Activated naive CD8-positive, alpha-beta T cell treated with anti-CD3 and anti-CD28 coated beads, Interleukin-2, amount 50 U/mL, for 24 hours (primary cell): ENCODE measurements at places on chromosomes 13 and 19.

GRCh38 chr13:92074658-92075057 is 676.2 kb downstream of the GPC5 start:
- no peak overlapping the region for H3K4me3 ChIP-seq
- no peak for DNase-seq
- no peaks in the 10 kb centered on the region for H3K36me3 ChIP-seq
- no peaks in the 10 kb centered on the region for H3K27me3 ChIP-seq
- no peaks in the 10 kb centered on the region for H3K4me1 ChIP-seq

- H3K27ac ChIP-seq, result peak overlapping the region; percentile 86
- DNase-seq, result peak; percentile 64
- H3K4me1 ChIP-seq, result peaks cover 30% of the 10 kb centered on the region
- H3K27me3 ChIP-seq, result no peaks in the 10 kb centered on the region
These were observed 161.6 kb downstream of the KDM4B start for GRCh38 chr19:5130371-5131030.

DNA sequence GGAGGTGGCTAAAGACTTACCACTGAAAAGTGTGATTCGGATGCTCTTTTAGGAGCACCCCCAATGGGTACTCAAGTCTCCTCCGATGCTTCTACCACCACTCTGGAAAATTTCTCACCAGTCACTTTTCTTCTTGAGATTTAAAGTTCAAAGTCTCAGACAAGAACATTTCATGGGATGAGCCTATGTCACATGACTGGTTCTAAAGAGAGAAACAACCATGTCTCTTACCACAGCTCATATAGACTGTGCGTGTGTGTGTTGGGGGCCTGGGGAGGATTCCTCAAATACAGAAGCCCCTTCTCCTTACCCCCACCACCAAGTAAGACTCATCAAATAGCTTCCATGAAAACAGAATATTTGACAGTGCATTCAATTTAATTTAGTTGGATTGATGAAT is 181.7 kb upstream of the MIR17HG start:
- H3K36me3 ChIP-seq, result no peaks in the 10 kb centered on the region
- no peaks in the 10 kb centered on the region for H3K4me1 ChIP-seq
- H3K27ac ChIP-seq, result no peak overlapping the region
- peaks cover 2% of the 10 kb centered on the region for H3K27me3 ChIP-seq
- no peak for DNase-seq
- no peak overlapping the region for H3K4me3 ChIP-seq

- DNase-seq, result no peak
- H3K27ac ChIP-seq, result no peak overlapping the region
- H3K36me3 ChIP-seq, result no peaks in the 10 kb centered on the region
These were observed 32.6 kb downstream of the RAB20 start for GRCh38 chr13:110528911-110529310.

GRCh38 chr13:89746554-89746953 is 1600.9 kb upstream of the MIR17HG start:
- no peaks in the 10 kb centered on the region for H3K36me3 ChIP-seq
- H3K4me1 ChIP-seq, result no peaks in the 10 kb centered on the region
- H3K27ac ChIP-seq, result no peak overlapping the region

- H3K36me3 ChIP-seq, result no peaks in the 10 kb centered on the region
- no peak overlapping the region for H3K27ac ChIP-seq
- H3K27me3 ChIP-seq, result no peaks in the 10 kb centered on the region
- H3K4me3 ChIP-seq, result no peak overlapping the region
- DNase-seq, result no peak
These were observed 45.4 kb downstream of the ARHGAP35 start for GRCh38 chr19:46906221-46906620.

- no peaks in the 10 kb centered on the region for H3K4me1 ChIP-seq
- H3K27me3 ChIP-seq, result no peaks in the 10 kb centered on the region
- no peak for DNase-seq
- H3K36me3 ChIP-seq, result no peaks in the 10 kb centered on the region
- H3K4me3 ChIP-seq, result no peak overlapping the region
These were observed 2070.3 kb downstream of the PCDH9 start for GRCh38 chr13:65159803-65160202.

GRCh38 chr13:52374389-52374788 is 31.6 kb downstream of the THSD1 start:
- no peak overlapping the region for H3K27ac ChIP-seq
- H3K4me3 ChIP-seq, result no peak overlapping the region
- no peak for DNase-seq
- H3K27me3 ChIP-seq, result no peaks in the 10 kb centered on the region

DNA sequence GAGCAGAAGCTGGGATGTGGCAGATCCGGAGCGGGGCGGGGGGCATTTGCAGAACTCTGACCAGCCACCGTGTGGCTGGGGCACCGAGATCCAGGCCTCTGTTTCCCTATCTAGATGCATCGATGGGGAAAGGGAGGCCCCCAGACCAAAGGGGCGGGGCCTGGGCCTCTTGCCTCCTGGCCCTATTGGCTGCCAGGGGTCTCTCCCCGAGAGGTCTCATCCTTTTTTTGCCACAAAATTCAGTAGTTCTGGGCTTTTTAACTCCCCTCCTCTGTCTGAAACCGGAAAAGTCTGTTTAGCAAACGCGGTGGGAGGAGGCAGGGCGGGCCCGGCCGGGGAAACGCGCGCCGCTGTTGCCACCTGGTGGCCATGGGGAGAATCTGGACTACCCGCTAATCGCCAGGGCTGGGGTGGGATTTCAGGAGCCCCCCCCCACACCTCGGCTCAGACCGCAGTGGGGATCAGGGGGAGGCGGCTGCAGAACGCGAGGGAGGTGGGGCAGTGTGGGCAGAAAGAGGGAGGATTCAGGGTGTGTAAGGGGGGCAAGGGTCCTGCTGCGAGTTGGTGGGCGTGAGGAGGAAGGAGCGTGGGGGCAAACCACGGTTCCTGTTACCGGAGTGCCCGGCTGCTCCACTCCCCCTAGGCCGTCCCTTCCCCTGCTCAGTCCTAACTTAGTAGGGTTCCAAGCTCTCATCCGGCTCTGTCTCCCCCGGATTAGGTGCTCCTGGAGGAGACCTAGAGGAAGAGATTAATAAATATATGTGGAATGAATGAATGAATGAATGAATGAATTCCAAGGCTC is 28.3 kb downstream of the IL12RB1 start:
- peaks cover 2% of the 10 kb centered on the region for H3K36me3 ChIP-seq
- no peaks in the 10 kb centered on the region for H3K27me3 ChIP-seq
- H3K4me3 ChIP-seq, result peak overlapping the region; percentile 9
- peak; percentile 86 for DNase-seq
- H3K27ac ChIP-seq, result no peak overlapping the region

GRCh38 chr13:40026741-40027140 is 371.3 kb downstream of the COG6 start:
- H3K4me1 ChIP-seq, result peaks cover 55% of the 10 kb centered on the region
- H3K4me3 ChIP-seq, result peak overlapping the region; percentile 66
- no peaks in the 10 kb centered on the region for H3K27me3 ChIP-seq
- peak; percentile 59 for DNase-seq
- peak overlapping the region; percentile 100 for H3K27ac ChIP-seq

GRCh38 chr13:73765651-73766384 is 368.4 kb downstream of the KLF12 start:
- peak; percentile 73 for DNase-seq
- H3K4me1 ChIP-seq, result peaks cover 72% of the 10 kb centered on the region
- no peaks in the 10 kb centered on the region for H3K27me3 ChIP-seq
- H3K4me3 ChIP-seq, result peak overlapping the region; percentile 75
- peak overlapping the region; percentile 87 for H3K27ac ChIP-seq
- peaks cover 32% of the 10 kb centered on the region for H3K36me3 ChIP-seq

DNA sequence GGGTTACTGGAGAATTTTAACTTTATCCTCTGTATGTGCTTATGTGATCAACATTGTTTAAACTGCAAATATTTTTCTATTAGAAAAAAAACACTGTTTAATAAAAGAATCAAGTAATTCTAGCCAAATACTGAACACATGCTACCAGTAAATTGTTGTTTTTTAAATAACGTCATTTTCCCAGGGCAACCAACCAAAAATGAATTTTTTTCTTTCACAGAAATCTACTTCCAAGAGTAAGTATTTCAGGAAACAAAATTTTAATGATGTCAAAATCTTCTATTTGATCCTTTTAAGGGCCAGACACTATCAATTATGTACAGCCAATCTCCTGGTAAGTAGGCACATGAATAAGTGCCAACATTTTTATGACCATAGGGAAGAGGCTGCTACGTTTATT is 57.1 kb downstream of the TUBGCP3 start:
- DNase-seq, result no peak
- H3K36me3 ChIP-seq, result peaks cover 5% of the 10 kb centered on the region
- H3K27me3 ChIP-seq, result no peaks in the 10 kb centered on the region
- H3K4me3 ChIP-seq, result no peak overlapping the region
- no peak overlapping the region for H3K27ac ChIP-seq
- H3K4me1 ChIP-seq, result peaks cover 15% of the 10 kb centered on the region

- DNase-seq, result no peak
- no peak overlapping the region for H3K4me3 ChIP-seq
- no peak overlapping the region for H3K27ac ChIP-seq
- H3K4me1 ChIP-seq, result peaks cover 10% of the 10 kb centered on the region
These were observed 13.3 kb downstream of the CD70 start for GRCh38 chr19:6577476-6578125.

DNA sequence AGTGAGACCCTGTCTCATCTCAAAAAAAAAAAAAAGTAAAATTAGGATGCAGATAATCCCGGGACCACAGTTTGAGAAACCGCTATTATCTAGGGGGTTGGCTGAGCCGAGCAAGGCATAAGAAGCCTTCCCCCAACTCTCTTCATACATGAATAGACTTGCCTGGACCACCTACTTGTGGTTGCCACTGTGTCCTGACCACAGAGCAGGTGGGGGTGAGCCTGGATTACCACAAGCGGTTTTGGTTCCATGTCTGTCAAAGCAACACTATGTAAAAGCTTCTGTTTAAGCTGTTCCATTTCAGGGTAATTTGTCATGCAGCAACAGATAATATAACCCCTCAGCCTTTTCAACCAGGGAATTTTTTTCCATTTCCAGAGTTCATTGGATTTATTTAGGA is 3.3 kb upstream of the NAPA start:
- H3K4me3 ChIP-seq, result peak overlapping the region; percentile 63
- DNase-seq, result peak; percentile 75
- H3K4me1 ChIP-seq, result peaks cover 80% of the 10 kb centered on the region

GRCh38 chr13:75847588-75847987 is 211.5 kb downstream of the LMO7 start:
- H3K4me1 ChIP-seq, result no peaks in the 10 kb centered on the region
- H3K4me3 ChIP-seq, result no peak overlapping the region
- H3K27me3 ChIP-seq, result no peaks in the 10 kb centered on the region
- peaks cover 15% of the 10 kb centered on the region for H3K36me3 ChIP-seq
- no peak for DNase-seq

- H3K27me3 ChIP-seq, result peaks cover 2% of the 10 kb centered on the region
- no peak for DNase-seq
- no peak overlapping the region for H3K4me3 ChIP-seq
- no peak overlapping the region for H3K27ac ChIP-seq
- peaks cover 2% of the 10 kb centered on the region for H3K4me1 ChIP-seq
These were observed 39.8 kb downstream of the GPR180 start for GRCh38 chr13:94641409-94641941.

- H3K27ac ChIP-seq, result peak overlapping the region; percentile 25
- no peak for DNase-seq
- H3K36me3 ChIP-seq, result no peaks in the 10 kb centered on the region
- H3K4me1 ChIP-seq, result peaks cover 15% of the 10 kb centered on the region
- H3K27me3 ChIP-seq, result peaks cover 9% of the 10 kb centered on the region
These were observed 12.5 kb downstream of the GJB6 start for GRCh38 chr13:20219577-20219976.

GRCh38 chr19:17259934-17260333 is 4.6 kb downstream of the USHBP1 start:
- H3K4me1 ChIP-seq, result peaks cover 5% of the 10 kb centered on the region
- no peak overlapping the region for H3K4me3 ChIP-seq
- H3K36me3 ChIP-seq, result no peaks in the 10 kb centered on the region
- H3K27me3 ChIP-seq, result peaks cover 3% of the 10 kb centered on the region
- no peak overlapping the region for H3K27ac ChIP-seq
- DNase-seq, result no peak

DNA sequence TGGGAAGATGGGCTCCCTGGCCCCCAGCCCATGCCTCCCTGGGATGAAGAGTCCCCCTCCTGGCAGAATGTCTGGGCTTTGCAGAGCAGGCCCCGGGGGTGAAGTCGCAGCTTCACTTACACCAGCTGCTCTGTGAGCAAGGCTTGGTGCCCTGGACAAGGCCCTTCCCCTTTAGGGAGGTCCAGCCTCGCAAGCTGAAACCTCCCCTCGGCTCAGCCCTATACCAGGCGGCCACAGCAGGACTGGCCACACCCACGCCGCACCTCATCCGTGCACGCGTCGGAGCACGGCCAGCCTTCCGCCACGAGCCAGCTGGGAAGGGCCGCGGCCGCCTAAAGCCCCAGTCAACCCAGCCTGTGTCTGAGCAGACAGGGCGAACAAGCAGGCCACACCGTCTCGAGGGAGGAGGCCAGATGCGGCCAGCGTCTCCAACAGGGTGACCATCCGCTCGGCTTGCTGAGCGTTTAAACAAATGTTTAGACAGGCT is 83.2 kb upstream of the MCF2L start:
- H3K36me3 ChIP-seq, result no peaks in the 10 kb centered on the region
- H3K27me3 ChIP-seq, result no peaks in the 10 kb centered on the region
- H3K27ac ChIP-seq, result no peak overlapping the region
- no peaks in the 10 kb centered on the region for H3K4me1 ChIP-seq

GRCh38 chr13:100298691-100299090 is 209.8 kb downstream of the PCCA start:
- no peak overlapping the region for H3K4me3 ChIP-seq
- no peaks in the 10 kb centered on the region for H3K27me3 ChIP-seq
- DNase-seq, result no peak
- H3K36me3 ChIP-seq, result no peaks in the 10 kb centered on the region
- no peaks in the 10 kb centered on the region for H3K4me1 ChIP-seq

GRCh38 chr13:90896002-90896401 is 451.5 kb upstream of the MIR17HG start:
- no peaks in the 10 kb centered on the region for H3K27me3 ChIP-seq
- no peak overlapping the region for H3K27ac ChIP-seq
- no peak for DNase-seq

DNA sequence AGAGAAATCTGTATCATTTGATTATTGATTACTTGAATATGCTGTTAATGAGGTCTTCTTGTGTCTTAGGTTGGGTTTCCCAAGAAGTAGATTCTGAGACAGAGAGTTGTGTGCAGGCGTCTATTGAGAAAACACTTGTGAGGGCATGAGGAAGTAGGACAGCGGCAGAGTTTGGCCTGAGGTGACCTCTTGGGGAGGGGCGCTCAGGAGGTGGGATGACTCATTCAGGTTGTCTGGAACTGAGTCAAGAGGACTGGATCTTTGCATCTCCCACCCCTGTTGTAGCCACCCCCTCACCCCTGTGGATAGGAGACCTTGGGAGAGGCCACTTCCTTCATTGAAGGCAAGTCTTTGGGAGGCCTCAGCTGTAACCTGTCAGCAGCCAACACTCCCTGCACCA is 35.2 kb upstream of the WDFY2 start:
- peaks cover 9% of the 10 kb centered on the region for H3K4me1 ChIP-seq
- no peaks in the 10 kb centered on the region for H3K27me3 ChIP-seq
- no peaks in the 10 kb centered on the region for H3K36me3 ChIP-seq

DNA sequence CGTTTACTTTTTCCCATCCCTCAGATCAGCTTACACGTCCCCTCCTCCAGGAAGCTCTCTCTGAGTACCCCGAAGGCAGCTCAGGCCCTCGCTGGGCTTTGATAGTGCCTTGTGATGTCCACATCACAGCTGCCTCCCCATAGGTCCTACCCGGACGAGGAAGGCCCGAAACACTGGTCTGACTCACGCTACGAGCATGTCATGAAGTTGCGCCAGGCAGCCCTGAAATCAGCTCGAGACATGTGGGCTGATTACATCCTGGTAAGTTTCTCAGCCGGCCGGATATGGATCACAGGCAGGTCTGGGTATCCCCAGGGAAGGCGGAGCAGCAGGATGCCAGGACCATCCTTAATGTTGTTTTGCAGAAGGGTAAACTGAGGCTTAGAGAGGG is 4.8 kb downstream of the COLGALT1 start:
- H3K4me1 ChIP-seq, result peaks cover 8% of the 10 kb centered on the region
- no peak for DNase-seq
- peaks cover 45% of the 10 kb centered on the region for H3K36me3 ChIP-seq
- H3K4me3 ChIP-seq, result no peak overlapping the region
